Kidney (tissue), 22 donors: ENCODE measurements at places on chromosomes 6 and 20. TPM values are rescaled to one million over a fixed set of nuclear protein-coding genes. Genes with fewer than 3 reads are reported as not detected.

GRCh38 chr6:783966-784735 lies 91.2 kb upstream of the EXOC2 start:
- no peak for DNase-seq
- H3K4me3 ChIP-seq: no peak overlapping the region
- no peaks in the 10 kb centered on the region for H3K4me1 ChIP-seq
- H3K27ac ChIP-seq: no peak overlapping the region
- H3K36me3 ChIP-seq: no peaks in the 10 kb centered on the region

DNA sequence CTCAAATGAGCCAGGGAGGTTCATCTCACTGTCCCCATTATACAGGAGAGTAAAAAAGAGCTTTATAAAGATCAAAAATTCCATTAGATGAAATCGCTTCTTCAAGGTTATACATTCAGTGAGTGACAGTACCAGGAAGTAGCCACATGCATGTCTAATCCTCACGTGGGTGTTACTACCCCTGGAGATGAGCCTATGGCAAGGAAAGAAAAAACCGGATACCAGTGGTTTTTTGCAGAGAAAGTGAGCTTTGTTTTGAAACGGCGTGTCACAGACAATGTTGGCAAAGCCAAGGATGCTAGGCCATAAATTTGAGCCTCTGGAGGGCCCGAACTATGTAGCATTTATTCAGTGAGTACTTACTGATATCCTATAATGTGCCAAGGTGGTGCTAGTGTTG lies 215.0 kb upstream of the RIN2 start:
- no peak overlapping the region for H3K4me3 ChIP-seq
- no peaks in the 10 kb centered on the region for H3K36me3 ChIP-seq
- no peaks in the 10 kb centered on the region for H3K4me1 ChIP-seq
- H3K27me3 ChIP-seq: no peaks in the 10 kb centered on the region

GRCh38 chr6:104969108-104969507 lies 12.2 kb downstream of the LIN28B start:
- no peak overlapping the region for H3K27ac ChIP-seq
- no peaks in the 10 kb centered on the region for H3K4me1 ChIP-seq
- no peak overlapping the region for H3K4me3 ChIP-seq
- no peaks in the 10 kb centered on the region for H3K36me3 ChIP-seq
- no peak for DNase-seq
- no peaks in the 10 kb centered on the region for H3K27me3 ChIP-seq

DNA sequence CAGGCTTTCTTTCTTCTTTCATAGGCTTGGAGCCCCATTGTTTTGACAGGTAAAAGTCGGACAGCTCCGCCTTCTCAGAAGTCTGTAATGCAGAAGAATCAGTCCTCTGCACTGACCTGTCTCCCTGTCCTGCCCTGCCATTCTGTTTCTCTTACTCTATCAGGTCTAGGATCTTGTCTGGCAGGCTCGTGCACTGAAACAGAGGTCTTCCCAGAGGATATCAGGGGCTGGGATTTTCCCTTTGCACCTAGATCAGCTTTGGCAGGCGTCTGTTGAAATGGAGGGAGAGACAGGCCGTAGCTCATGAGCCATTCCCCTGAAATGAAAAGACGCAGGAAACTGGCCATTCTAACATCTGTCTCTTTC lies 25.0 kb downstream of the KIF3B start:
- DNase-seq: no peak
- H3K4me1 ChIP-seq: no peaks in the 10 kb centered on the region

- no peaks in the 10 kb centered on the region for H3K27me3 ChIP-seq
- no peaks in the 10 kb centered on the region for H3K36me3 ChIP-seq
- no peak for DNase-seq
- no peak overlapping the region for H3K27ac ChIP-seq
- no peak overlapping the region for H3K4me3 ChIP-seq
- H3K4me1 ChIP-seq: no peaks in the 10 kb centered on the region
These were observed 34.3 kb downstream of the C6orf132 start for GRCh38 chr6:42108071-42108470.

Gene KIFC1
- total RNA-seq: 2.3 TPM

Gene KIF25
- total RNA-seq: not detected

Gene SAMD5
- 9.2 TPM for total RNA-seq
